Foreskin melanocyte (primary cell): ENCODE measurements at places on chromosomes 3 and 15.

GRCh38 chr3:186883686-186884058 is 41.2 kb downstream of the ADIPOQ start:
- no peak for DNase-seq

GRCh38 chr15:25504307-25504706 is 65.5 kb upstream of the UBE3A start:
- peak; percentile 73 for DNase-seq

DNA sequence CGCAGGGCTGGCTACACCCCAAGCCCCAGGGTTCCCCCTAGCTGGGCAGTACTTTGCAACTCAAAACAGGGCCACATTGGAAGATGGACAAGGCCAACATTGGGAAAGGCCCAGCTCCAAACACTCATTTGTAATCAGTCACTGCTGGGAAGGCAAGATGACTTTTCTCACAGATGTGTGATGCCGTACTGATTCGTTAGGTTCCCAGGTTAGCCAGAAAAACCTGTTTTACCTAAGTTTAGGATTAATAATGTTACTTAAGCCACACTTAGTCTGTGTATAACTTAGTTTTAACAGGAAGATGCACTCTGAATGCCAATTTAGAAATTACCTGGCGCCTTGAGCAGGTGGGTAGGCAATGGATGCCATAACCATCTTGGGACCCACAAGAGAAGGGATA is 71.0 kb downstream of the ITGB5 start:
- DNase-seq: no peak

GRCh38 chr3:126508564-126508964 is 9.0 kb downstream of the UROC1 start:
- DNase-seq: no peak

DNA sequence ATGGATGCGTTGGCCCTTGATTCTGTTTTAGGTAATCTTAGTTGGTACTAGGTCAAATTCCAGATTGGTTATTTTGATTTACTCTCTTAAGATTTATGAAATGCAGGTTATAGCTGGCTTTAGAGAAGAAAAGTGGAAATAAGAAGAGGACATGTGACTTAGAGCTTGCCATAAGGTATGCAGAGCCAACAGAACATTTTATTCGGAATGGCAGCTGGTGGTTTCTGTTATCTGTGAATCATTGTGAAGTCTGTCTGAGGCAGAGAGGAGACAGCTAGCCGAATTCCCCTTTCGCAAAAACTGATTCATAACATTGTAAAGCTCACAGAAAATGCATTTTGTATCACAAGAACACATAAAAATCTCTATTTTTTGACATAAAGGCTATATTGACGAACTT is 82.1 kb downstream of the FILIP1L start:
- DNase-seq: no peak

- DNase-seq: no peak
Measured at GRCh38 chr3:44802011-44802410, 40.4 kb downstream of the KIF15 start.

GRCh38 chr15:88744548-88745020 is 58.7 kb upstream of the ACAN start:
- no peak for DNase-seq

DNA sequence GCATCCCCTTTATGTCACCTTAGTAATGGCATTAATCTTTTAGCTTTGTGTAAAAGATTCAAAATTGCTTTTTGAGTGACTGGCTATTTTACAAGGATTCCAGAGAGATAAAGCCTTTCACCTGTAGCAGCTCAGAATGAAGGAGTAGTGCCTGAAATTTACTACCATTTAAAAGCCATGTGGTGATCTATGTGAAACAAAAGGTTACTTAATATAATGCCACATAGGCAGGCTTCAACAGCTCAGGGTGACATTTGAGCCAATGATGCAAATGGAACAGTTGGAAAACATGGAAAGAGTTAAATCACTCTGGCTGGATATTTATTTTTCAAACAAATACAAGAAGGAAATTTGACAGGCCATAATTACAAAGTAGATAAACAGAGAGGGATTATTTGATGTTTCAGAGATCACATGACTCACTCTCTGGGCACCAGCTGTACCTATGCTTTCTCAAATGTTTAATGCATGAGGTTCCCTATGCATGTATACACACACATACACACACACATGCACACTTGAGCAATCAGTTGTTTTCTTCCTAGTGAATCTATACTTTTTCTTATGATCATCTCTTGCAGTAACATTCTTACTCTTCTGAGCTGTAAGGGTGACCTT is 171.5 kb downstream of the ZMAT3 start:
- DNase-seq: no peak

GRCh38 chr15:68314563-68314962 is 37.0 kb downstream of the FEM1B start:
- DNase-seq: no peak

- DNase-seq: no peak
Measured at GRCh38 chr15:80997692-80998091, 3.0 kb upstream of the TLNRD1 start.

DNA sequence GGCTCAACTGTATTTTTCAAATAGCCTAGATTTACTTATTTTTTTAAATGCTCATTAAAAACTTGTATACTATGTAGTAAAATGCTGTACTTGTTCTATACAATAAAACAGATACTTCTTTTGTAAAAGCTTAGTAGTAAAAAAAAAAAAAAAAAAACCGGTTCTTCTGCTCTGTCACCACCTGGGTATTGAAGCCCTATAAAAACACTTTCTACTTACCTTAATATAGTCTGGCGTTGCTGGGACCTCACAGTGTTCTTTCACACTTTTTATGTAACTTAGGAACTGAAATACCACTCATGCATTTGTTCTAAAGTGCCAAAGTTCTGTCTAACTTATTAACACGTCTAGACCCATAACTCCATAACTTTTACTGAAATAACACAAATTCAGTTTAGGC is 61.4 kb downstream of the TASOR start:
- DNase-seq: no peak
